ENCODE measurements at places on chromosomes 3 and 15.

- no peak for DNase-seq
These were observed 41.5 kb downstream of the ABHD2 start for GRCh38 chr15:89129816-89130134.

DNA sequence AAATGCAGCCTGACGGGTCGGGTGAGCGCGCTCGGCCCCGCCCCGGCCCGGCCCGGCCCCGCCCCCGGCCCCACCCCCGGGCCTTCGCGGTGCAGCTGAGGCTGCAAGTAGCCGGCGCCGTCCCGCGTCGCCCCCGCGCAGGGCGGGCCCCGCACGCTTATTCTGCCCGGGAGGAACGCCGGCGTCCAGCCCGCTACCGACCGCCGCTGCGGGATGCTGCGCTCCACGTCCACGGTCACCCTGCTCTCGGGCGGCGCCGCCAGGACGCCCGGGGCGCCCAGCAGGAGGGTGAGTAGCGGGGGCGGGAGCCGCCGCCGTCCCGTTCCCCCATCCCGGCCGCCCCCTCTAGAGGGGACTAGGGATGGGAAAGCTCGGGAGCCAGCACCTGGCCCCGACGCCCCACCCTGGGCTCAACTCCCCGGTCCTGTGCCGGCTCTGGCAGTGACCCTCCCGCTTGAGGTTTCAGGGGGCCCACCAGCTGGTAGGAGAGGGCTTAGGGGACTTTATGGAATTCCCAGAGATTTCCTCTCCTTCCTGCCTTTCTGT, at the start of gene MYZAP:
Gene MYZAP, plus strand, starts transcription at position 83 of the 546 bp plus-strand sequence. Its CDS starts 131 bp downstream, at position 214.
- peak; percentile 86 for DNase-seq

DNA sequence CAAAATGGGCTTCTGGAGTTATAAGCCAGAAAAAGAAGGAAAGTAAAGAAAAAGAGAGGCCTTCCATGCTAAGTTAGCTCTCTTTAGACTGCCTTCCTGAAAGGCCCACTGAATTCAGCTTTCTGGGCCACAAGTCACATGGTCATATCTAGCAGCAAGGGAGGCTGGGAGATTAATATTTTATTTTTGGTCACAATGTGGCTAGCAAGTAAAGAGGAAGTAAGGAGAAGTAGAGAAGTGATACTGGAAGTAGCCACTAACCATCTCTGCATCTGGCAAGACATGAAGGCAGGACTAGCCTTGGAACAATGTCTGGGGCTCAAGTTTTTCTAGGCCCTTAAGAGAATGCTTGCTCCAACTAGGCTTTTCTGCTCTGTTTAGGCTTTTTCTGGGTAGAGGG, 81.8 kb upstream of the UBE2E1 start:
- no peak for DNase-seq

GRCh38 chr15:39125226-39125625, 455.7 kb upstream of the THBS1 start:
- no peak for DNase-seq

DNA sequence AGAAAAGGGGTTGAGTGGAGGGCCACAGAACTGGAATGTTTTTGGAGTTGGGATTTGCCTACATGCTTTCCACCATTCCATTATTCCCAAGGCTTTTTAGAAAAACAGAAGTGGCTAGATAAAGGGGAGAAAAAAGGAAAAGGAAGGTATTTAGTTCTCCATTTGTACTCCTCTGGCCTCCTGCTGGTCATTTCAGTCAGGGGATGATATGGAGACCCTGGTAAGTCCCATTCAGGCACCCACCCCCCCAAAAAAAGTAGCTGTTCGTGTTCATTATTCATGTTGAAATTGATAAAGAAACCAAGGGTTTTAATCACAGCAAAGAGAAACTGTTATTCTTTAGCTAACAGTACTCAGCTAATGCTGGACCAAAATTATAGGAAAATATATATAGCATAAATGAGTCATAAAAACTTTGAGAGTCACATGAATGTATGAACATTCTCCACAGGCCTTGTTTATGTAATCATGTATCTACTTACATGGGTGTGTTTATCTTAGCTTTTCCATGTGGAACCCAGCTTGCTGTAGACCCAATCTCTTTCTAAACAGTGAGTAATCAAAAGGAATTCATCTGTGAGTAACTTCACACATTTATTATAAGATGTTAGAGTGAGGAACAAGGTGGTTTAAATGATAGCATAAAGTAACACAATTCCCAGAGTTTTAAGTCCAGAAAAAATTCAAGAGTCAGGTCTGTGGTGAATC, 167.2 kb downstream of the KCNMB2 start:
- DNase-seq: no peak

DNA sequence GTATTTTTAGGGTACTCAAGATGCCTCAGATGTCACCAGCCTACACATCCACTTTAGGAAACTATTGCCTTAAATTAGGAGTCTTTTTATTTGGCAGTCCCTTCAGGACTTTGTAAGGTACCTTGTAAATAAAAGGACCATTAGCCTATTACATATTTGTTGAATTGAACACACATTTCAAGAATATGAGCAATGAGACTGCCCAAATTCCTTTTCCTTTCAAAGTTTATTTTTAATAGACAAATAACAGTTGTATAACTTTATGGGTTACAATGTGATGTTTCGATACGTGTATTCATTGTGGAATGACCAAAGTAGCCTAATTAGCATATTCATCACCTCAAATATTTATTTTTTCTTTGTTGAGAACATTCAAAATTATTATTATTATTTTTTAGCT, 176.7 kb upstream of the PDZRN3 start:
- DNase-seq: no peak

DNA sequence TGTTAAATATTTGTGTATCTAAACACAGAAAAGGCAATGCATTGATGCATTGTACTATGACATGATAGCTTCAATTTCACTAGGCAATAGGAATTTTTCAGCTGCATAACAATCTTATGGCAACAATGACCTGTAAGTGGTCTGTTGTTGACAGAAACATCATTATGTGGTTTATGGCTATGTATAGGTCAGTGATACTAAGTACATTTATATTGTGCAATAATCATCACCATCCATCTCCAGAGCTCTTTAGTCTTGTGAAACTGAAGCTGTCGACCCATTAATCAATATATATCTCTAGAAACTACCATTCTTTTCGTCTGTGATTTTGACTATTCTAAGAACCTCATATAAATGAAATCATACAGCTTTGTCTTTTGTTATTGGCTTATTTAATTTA, 200.1 kb upstream of the ZNF717 start:
- DNase-seq: no peak

GRCh38 chr3:195038161-195038560, 232.8 kb downstream of the XXYLT1 start:
- DNase-seq: no peak

GRCh38 chr3:28940530-28940929, 340.3 kb upstream of the RBMS3 start:
- peak; percentile 7 for DNase-seq

- DNase-seq: no peak
These were observed 11.1 kb downstream of the ABHD17C start for GRCh38 chr15:80706161-80706560.

GRCh38 chr3:21526461-21526860, 224.5 kb downstream of the ZNF385D start:
- DNase-seq: no peak

DNA sequence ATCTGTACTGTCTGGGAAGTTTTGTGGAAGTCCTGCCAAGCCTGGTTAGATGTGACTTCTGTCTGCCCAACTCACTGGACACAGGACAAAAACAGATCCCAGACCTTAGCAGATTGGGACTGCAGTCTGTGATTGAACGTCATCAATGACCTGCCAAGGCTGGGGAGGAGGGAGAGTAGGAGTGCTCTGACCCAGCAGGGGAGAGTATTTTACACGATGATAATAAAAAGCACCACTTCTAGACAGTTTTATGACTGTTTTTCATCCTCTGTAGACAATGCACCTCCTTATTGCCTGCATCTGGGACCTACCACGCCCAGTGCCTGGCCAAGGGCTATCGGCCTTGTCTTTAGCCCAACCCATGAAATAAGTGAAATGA, 102.3 kb upstream of the NR2E3 start:
- no peak for DNase-seq

- DNase-seq: no peak
These were observed 19.6 kb downstream of the PAQR9 start for GRCh38 chr3:142943870-142944269.

GRCh38 chr15:95325763-95326404, 1004.6 kb upstream of the NR2F2 start:
- no peak for DNase-seq

- DNase-seq: no peak
These were observed 287.3 kb upstream of the POU1F1 start for GRCh38 chr3:87563712-87564111.

GRCh38 chr15:101070502-101071273, 151.5 kb downstream of the LRRK1 start:
- DNase-seq: no peak

- DNase-seq: peak; percentile 60
These were observed 313.9 kb upstream of the CTNNB1 start for GRCh38 chr3:40885430-40885829.

DNA sequence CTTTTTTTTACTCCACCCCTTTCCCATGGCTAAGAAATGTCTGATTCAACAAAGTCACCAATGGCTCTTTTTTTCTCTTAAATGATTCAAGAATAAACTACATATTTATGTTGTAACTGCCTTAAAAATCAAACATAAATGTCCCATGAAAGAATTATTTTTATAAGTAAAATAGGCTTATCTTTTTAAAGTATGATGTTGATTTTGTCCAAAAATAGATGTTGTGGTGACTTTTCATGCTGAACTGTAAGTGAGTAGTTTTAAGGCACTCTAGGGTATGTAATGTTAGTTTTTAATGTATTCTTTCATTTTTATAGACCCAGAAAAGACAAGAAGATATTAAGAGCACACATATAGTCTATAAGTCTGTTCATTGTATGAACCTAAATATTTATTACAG, 594.9 kb downstream of the NLGN1 start:
- DNase-seq: no peak

DNA sequence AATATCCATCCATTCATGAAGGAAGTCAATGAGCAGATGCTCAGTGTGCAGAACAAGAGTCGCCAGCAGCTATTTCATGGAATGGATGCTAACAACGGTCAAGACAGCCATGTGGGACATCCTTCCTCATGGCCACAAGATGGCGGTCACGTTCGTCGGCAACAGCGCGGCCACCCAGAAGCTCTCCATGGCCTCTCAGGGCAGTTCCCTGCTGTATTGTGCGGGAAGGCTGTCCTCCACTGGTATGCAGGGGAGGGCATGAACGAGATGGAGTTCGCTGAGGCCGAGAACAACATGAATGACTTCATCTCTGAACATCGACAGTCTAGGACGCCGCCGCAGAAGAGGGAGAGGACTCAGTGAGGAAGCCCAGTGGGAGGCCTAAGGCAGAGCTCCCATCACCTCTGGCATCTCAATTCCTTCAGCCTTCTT, 208.3 kb downstream of the TJP1 start:
- no peak for DNase-seq

GRCh38 chr3:137762674-137763593, 1.2 kb upstream of the SOX14 start:
- no peak for DNase-seq

DNA sequence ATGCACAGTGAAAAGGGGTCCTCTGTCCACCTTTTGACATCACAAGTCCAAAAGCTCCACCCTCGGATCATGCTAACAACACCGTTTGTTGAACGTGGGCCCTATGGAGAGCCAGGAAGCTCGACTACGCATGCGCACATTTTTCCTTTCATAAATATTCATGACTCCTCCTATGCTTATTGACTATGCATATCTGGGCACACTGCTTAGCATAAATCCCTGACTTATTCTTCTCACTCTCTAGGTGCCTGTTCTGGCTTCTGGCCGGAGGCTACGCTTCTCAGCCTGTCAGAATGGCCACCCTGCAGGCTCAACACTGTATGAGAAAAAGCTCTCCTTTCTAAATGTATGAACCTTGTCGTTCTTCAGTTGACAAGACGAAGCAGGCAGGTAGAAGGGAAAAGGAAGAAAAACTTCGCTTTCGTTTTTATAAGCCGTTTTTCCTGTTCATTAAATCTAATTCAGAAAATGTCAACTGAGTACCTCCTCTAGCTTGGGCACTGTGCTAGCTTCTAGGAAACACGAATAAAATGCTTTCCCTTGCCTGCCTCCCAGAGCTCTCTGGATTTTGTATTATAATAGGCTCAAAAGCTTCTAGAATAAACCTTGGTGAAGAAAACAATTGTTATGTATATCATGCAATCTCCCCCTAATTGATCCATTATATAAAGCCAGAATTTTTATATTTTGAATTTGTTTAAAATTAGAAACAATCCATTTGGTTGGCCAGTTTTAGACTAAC, 207.7 kb downstream of the ATP10A start:
- DNase-seq: no peak
